Fibroblast of lung (primary cell): ENCODE measurements at places on chromosomes 2 and 18. TPM values are rescaled to one million over a fixed set of nuclear protein-coding genes. Genes with fewer than 3 reads are reported as not detected.

GRCh38 chr2:77713412-77713811 is 191.2 kb upstream of the LRRTM4 start:
- H3K27ac ChIP-seq, result no peak overlapping the region
- H3K36me3 ChIP-seq, result no peaks in the 10 kb centered on the region
- H3K27me3 ChIP-seq, result no peaks in the 10 kb centered on the region
- no peak overlapping the region for H3K4me3 ChIP-seq
- no peak for DNase-seq
- H3K4me1 ChIP-seq, result no peaks in the 10 kb centered on the region

CEBPZ gene
- total RNA-seq, result 48.9 and 62.4 TPM in 2 replicates

CXCR1 gene
- not detected in 2 replicates for total RNA-seq

MAP3K19 gene
- total RNA-seq, result not detected in 2 replicates

SPR gene
- 23.3 and 25.9 TPM in 2 replicates for total RNA-seq

DNA sequence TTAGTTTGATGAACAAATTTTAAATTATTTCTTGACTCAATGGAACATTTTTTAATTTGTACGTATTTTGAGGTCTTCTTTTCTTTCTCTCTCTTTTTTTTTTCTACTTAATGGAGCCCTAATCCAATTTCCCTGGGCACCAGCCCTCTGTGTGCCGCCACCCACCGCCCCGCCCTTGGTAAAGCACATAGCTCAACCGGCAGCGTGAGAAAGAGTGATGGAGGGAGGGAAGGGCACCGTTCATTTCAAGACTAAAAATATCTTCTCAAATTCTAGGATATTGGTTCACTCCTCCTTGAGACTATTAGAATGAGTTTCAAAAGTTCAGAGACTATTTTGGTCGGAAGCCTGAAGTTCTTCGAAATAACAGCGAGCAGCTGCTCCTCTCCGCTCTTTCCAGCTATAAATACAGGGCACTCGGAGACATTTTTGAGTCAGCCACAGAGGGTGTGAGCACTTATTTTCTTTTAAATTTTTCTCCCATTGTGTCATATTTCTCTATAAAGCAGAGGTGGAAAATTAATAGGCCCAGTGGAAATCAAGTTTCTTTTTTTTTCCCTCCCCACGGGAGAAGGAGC is 731.7 kb upstream of the ID2 start:
- peak; percentile 33 for DNase-seq
- no peak overlapping the region for H3K4me3 ChIP-seq
- no peak overlapping the region for H3K27ac ChIP-seq
- peaks cover 2% of the 10 kb centered on the region for H3K27me3 ChIP-seq

DNA sequence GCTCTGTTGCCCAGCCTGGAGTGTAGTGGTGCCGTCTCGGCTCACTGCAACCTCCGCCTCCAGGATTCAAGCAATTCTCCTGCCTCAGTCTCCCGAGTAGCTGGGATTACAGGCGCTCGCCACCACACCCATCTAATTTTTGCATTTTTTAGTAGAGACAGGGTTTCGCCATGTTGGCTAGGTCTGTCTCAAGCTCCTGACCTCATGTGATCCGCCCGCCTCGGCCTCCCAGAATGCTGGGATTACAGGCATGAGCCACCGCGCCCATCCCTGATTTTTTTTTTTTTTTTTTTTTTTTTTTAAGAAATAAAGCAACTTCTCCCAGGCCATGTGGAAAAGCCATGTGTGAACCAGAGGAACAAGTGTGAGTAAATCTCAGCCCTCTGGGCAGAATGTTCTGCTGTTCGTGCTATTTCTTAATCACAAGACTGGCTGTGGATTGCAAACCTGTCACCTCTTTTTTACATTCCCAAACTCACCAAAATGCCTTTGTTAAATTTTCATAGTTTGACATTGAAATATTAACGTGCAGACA is 6.4 kb upstream of the SH3BP4 start:
- no peak overlapping the region for H3K4me3 ChIP-seq
- H3K4me1 ChIP-seq, result peaks cover 12% of the 10 kb centered on the region
- H3K27me3 ChIP-seq, result no peaks in the 10 kb centered on the region
- H3K27ac ChIP-seq, result no peak overlapping the region
- DNase-seq, result no peak
- H3K36me3 ChIP-seq, result no peaks in the 10 kb centered on the region

MYO7B gene
- total RNA-seq, result under 0.01 TPM in 1 of 2 replicates, not detected in the other

DNA sequence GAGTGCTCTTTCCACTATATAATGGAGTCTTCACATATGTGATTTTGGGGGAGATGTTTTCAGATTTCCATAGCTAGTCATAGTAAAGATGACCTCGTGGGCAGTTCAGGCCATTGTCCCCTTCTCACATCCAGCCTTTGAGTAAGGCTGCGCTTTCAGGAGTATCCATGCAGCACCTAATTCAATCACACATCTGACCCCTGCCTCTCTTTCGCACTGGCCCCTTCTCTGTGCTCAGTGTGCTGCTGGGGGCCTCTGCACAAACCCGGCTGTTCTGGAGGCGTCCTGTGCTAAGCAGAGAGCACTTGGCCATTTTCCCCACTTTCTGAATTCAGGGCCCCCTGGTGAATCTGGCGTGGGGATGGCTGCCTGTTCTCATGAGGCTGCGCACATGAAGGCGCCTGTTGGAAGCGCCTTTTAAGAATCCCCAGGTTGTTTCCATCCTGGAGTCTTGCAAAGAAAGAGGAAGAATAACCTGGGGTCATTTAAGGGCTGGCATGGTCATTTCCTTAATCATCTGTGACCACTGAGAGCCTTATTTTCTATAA is 96.0 kb upstream of the ALPP start:
- no peak for DNase-seq
- H3K36me3 ChIP-seq, result no peaks in the 10 kb centered on the region
- no peaks in the 10 kb centered on the region for H3K4me1 ChIP-seq

GRCh38 chr2:42974169-42974720 is 181.9 kb upstream of the HAAO start:
- H3K27ac ChIP-seq, result peak overlapping the region; percentile 75
- peaks cover 25% of the 10 kb centered on the region for H3K4me1 ChIP-seq
- H3K36me3 ChIP-seq, result no peaks in the 10 kb centered on the region
- peak; percentile 51 for DNase-seq

DNA sequence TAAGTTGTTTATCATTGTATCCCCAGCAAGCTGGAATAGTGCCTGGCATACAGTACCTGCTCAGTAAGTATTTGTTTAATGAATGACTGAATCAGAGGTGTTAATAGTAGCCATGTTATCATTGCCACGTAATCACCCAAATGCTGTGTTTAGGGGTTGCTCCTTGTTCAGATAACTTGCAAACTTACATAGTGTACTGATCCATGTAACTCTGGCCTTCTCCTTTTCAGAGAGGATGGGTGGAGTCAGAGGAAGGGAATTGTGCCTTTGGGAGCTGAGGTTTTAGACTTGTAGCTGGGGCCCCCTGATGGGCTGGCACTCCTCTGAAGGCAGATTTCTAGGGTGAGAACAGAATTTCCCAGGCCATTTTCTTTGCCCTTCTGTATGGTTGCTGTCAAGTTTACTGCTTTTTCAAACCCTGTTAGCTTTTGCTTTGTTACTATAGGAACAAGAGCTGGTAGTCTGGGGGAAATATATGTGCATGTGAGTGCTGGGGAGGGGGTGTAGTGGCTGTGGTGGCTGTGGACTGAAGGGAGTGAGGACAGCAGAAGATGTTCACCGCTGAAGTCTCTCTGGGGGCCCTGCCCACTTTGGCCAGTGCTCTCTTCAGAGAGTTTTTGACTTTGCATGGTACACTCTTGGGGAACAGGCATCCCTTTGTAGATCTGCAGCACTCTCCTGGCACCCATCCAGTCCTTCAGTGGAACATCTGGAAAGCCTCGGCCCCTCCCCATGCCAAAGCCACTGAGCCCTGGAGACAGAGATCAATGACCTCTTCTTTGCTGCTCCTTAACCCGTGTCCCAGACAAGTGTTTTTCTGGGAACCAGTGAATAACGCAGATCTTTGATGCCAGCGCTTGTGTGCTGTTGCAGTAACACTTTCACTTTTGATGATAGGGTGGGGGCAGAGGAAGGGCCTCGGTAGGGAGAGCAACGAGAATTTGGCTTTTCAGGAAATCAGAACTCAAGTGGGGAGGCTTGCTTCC is 209.0 kb downstream of the PRKCE start:
- peak overlapping the region; percentile 32 for H3K4me3 ChIP-seq
- peak; percentile 86 for DNase-seq
- H3K4me1 ChIP-seq, result peaks cover 8% of the 10 kb centered on the region
- no peak overlapping the region for H3K27ac ChIP-seq
- H3K36me3 ChIP-seq, result no peaks in the 10 kb centered on the region

DNA sequence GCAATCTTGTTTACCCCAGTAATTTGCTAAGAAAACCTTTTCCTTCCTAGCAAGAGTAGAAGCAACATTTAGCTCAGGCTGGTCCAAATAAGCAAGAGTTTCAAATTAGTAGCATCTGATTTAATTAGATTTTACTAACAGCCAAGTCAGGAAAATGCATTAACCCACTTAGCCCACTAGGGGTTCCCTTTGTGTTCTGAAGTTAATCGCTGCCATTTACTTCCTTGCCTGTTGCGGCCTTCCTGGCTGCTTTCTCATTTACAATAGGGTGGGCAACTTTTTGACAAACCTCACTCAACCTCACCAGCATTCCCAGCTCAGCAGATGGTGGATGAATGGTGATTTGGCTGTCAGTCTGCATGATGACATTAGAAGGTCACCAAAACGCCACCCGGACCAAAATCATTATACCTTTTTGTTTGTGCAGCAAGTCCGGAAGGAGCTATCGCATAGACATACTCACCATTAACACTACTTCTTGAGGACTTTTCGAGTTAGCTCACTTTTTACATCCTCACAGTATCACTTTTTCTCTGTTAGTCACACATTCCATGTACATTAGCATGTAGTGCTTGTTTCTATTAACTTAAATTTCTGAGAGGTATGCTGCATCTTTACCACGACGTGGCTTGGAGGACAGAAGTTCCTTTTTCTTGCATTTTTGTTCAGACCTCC is 101.5 kb upstream of the SETBP1 start:
- no peak overlapping the region for H3K4me3 ChIP-seq
- DNase-seq, result peak; percentile 59
- H3K36me3 ChIP-seq, result no peaks in the 10 kb centered on the region
- H3K27ac ChIP-seq, result no peak overlapping the region
- no peaks in the 10 kb centered on the region for H3K27me3 ChIP-seq
- H3K4me1 ChIP-seq, result peaks cover 3% of the 10 kb centered on the region

- H3K36me3 ChIP-seq, result no peaks in the 10 kb centered on the region
- no peak for DNase-seq
- H3K27me3 ChIP-seq, result no peaks in the 10 kb centered on the region
- no peak overlapping the region for H3K27ac ChIP-seq
These were observed 10.1 kb upstream of the RIOK3 start for GRCh38 chr18:23442958-23443357.

DNA sequence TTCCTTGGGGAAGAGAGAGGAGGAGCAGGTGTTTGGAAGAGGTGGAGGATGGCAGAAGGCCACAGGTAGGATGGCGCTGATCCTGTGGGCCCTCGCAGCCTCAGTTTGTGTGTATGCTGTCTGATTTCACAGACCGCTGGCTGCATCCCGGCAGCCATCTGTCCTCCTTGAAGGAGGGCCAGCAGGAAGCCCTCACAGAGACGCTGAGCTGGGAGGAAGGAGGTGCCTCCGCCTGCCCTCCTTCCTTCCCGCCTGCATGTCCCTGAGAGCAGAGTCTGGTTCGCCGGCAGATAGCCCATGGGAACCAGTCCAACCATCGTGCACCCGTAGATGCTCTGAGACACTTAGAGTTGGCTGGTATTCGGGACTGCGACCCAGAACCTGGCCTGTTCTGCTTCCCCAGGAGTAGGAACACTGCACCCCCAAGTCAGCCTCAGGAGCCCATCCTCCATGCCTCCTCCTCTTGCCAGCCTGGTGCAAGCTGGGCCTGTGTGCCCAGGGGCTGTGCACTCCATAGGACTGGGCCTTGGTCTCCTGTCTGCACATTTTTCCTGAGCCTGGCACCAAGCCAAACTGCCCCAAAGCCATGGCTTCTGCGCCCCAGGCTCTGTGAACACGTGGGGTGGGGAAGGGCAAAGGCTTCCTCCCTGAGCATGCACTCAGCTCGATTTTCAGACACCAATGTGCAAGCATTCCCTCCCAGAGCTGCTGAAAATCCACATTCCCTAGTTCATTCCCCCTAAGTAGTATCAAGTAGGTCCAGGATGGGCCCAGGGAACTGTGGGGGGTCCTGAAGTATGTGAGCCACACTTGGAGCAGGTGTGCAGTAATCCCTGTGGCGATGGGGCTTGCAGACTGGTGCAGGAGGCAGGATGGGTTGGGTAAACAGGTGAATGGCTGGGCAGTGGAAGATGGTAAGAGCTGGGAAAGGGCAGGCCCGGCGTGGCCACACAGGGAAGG is 115.6 kb downstream of the SEPTIN10 start:
- H3K4me1 ChIP-seq, result peaks cover 19% of the 10 kb centered on the region
- H3K4me3 ChIP-seq, result no peak overlapping the region
- DNase-seq, result peak; percentile 12
- peaks cover 3% of the 10 kb centered on the region for H3K36me3 ChIP-seq

DNA sequence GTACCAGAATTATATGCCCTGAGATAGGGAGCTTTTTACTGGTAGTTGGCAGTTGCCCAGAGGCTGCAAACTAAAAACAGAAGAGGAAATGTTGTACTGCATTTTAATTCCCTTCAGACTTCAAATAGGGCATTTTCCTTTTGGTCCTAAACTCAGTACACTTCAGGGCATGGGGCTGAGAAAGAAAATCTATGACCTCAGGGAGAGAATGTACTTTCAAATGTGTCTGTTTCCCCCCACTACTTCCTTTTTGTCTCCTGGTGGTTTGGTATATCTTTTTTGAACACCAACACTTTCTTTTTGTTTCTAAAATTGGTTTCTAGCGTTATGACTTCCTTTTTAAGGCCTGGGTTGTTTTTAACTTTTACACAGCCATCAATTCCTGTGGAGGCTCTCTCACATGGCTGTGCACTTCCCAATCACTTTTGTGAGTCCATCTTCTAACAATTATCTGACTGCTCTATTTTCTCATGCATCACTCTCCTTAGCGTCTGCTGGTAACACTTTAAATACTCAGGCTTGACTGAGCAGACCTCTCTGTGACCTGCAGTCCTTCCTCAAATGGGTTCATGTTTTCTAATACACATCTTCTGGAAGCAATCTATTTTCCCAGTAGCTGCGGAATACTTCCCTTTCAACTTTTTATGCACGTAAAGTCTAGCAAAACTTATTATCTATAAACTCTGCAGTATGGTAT is 596.0 kb downstream of the LRP1B start:
- H3K4me1 ChIP-seq, result no peaks in the 10 kb centered on the region
- no peaks in the 10 kb centered on the region for H3K27me3 ChIP-seq
- no peak overlapping the region for H3K4me3 ChIP-seq
- H3K27ac ChIP-seq, result no peak overlapping the region
- H3K36me3 ChIP-seq, result no peaks in the 10 kb centered on the region
